ENCODE measurements at places on chromosomes 12 and 14.

DNA sequence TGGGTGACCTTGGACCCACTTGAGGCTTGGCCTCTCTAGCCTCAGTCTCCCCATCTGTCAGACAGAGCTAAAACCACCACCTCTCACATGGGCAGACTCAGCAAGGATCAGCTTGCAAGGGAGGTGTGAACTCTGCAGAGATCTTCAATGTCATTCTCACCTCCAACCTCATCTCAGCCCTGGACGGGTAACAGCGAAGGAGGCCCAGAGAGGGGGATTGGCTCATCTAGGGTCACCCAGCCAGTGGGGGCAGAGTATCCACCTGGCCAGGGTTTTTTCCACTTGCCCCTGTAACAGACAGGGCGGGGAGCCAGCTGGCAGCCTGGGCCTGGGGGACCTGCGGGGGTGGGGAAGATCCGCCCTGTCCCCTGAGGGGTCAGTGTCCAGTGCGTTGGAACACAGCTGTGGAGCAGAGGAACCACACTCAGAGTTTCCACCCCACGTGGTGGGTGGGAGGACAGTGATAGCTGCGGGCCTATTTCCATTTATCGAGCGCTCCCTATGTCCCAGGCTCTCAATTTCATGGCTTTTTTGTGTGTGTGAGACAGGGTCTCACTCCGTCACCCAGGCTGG, 27.4 kb downstream of the DTX1 start:
- DNase-seq = no peak

DNA sequence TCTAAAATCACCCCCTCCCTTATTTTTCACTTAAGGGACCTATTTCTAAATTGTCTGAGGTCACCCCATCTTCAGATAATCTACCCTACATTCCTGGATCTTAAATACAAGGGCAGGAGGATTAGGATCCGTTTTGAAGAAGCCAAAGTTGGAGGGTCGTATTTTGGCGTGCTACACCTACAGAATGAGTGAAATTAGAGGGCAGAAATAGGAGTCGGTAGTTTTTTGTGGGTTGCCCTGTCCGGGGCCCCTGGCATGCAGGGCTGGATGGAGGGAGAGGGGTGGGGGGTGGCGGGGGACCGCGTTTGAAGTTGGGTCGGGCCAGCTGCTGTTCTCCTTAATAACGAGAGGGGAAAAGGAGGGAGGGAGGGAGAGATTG, 300 bp upstream of the CCND2 start:
- no peak for DNase-seq

GRCh38 chr14:29548948-29549370, 378.7 kb downstream of the PRKD1 start:
- DNase-seq = peak; percentile 60

DNA sequence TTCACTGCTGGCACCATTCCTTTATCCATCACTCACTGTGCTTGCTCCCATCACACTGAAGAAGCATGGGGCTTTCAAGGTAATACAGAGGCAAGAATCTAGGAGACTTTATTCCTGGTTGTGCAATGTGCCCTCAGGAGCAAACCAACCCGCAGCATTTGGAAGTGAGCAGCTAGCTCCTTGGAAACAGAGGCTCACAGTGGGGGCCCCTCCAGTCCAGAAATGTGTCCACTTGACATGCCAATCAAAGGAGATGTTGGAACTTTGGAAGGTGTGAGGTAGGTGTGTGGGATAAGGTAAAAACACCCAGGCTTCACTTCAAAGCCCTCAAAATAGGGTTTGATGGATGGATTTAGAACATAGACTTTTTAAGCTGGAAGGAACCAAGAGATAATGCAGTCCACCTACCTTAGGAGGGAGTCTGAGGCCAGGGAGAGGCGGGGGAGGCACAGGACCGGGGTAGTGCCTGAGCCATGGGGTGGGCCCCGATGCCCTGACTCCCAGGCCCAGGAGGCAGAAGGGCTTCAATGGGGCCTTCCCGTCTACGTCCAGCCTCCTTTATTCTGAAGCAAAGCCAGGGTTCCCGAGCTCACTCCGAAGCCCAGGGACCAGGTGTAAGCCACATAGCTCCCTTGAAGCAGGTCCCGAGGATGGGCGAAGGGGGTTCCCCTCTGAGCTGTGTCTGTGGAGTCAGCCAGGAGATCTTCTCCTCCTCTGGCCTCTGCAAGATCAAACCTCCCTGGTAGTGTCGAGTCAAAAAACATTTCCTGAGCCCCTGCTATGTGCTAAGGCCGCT, 17.6 kb upstream of the BCL11B start:
- DNase-seq = no peak

- DNase-seq = no peak
These were observed 17.5 kb upstream of the NUDT14 start for GRCh38 chr14:105198588-105198987.

GRCh38 chr12:122842505-122843405, 7.5 kb downstream of the HIP1R start:
- DNase-seq = no peak

- DNase-seq = peak; percentile 97
These were observed at the start of the genes DHRS1 and NOP9 for GRCh38 chr14:24299255-24300191. TSS of gene DHRS1 (minus strand) at chr14:24299780. CDS start at chr14:24299106, 674 bp downstream. TSS of gene NOP9 (plus strand) at chr14:24299850. CDS start at chr14:24299955, 105 bp downstream.

- DNase-seq = no peak
These were observed 98.9 kb downstream of the ACSS3 start for GRCh38 chr12:81176796-81177195.

DNA sequence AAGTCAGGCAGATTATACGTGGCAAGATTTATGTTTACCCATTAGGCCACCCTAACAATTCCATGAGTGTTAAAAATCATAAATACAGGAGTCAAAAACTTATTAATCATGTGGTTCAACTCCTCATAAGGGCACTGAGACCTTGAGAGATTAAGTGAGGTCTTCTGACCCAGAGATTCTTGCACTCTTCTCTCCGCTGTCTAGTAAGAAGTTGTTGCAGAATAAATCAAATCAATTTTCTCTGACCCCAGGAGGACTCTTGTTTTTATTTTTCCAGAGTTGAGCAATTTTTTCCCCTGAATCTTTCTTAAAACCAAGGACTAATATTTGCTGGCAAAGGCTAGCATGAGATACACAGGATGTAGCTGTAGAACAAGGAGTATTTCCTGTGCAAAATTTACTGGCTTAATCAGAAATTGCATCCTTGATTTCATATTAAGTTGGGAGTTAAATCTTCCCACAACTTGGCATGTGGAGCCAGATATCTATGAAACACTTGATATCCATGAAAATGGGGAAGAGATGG, 90.9 kb upstream of the PTHLH start:
- no peak for DNase-seq

GRCh38 chr12:66072135-66072534, 58.4 kb downstream of the LLPH start:
- DNase-seq = no peak

DNA sequence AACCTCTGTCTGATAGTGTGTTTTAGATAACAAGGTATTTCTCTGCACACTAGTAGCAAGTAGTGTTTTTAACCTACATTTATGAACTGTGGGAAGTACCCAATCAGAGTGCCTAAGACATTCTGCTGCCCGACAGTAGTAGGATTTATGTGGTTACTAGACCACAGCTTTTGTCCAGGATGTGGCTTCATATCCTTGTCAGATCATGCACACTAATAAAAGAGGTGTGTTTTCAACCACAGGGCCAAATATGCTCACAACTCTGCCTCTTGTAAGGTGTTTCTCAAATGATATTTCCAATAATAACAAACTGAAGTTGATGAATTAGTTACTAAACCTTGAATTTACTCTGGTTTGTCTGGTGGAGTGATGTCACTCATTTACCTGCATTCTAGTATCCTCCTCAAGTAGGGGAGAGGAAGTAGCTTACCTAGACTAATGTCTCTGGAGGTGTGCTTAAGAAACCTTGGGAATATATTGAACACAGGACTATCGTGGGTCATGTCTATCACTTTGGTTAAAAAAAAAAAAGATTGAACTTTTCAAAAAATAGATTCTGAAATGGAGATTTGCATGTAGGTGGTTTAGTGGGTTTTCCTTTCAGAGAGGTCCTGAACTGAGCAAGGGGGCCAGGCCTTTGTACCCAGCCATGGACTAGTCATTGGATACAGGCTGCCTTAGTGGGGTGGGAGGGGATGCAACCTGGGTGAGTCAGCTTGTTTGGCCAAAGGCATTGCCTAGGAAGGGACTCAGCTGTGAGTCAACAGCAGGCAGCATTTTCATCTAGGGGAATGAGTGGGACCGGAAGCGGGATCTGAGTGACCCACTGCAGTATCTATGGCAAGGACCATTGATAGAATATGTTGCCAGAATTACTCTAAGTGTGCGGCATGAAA, 14.1 kb downstream of the FBXW8 start:
- DNase-seq = no peak

DNA sequence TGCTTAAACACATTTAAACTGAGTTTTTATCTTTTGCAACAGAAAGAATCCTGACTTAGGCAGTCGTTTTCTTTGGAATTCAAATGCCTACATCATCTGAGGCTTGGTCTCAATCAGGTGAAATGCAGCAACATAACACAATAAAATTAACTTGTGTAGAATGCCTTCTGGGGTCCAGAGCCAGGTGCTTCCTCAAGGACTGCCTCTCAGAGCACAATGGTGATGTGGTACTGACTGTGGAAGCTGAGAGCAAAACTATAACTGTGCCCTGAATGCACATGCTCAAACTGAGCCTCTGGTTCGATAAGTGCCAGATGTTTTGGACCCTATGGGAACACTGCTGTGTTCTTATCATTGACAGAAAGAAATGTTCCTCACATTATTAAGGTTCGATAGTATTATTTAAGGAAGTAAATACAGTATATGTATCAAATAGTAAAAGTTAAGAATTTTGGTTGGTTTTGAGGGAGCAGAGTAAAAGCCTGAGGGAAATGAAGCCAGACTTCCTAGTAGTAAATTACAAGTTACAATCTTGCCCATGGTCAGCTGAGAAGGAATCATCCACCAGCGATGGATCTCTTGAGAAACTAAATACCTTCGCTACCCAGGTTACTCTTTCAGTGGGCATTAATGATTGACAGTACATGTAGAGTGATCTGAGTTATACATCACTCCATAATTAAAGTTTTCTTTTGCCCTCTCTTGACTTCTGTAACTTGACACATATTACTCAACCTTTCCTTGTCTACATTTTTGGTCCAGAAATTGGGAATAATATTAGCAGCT, 122.9 kb upstream of the ATP2B1 start:
- DNase-seq = no peak

- no peak for DNase-seq
These were observed 47.2 kb upstream of the PLEKHG3 start for GRCh38 chr14:64656986-64657385.

GRCh38 chr12:43309959-43310358, 242.0 kb downstream of the ADAMTS20 start:
- DNase-seq = no peak

GRCh38 chr14:54669721-54670561, 103.0 kb downstream of the SAMD4A start:
- no peak for DNase-seq

DNA sequence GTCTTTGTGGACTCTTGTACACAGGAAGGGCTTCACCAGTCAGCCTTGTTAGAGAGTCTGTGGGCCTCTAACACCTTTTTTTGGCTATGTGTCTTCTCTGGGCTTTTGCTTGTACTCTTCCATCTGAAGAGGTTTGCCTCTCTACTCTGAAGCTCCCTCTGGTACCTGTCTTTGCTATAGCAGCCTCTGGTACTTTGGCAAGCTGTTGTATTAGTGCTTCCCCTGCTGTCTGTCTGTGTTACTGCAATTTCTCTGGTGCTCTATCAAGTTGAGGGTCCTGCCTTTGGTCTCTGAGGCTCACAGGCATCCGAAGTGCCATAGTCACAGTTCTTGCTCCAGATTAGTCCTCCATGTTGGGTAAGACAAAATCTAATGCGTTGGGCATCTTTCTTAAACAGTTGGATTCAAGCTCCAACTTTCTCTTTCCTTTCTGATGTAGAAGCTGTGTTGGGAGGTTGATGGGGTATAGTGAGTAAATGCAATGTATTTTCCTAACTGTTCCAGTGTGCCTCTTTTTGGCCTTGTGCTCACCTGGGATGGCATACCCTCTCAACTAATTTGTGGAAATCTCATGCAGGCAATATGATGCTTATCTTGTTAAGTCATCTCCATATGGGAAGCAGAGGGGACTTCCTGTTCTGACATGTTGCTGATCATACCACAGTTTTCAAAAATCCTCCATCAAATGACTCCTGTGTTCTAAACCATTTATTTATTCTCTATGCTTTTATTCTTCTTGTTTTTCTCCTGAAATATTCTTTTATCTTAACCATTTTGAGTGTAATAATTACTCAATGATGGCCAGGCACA, 88.8 kb downstream of the ATF7IP start:
- DNase-seq = peak; percentile 57

DNA sequence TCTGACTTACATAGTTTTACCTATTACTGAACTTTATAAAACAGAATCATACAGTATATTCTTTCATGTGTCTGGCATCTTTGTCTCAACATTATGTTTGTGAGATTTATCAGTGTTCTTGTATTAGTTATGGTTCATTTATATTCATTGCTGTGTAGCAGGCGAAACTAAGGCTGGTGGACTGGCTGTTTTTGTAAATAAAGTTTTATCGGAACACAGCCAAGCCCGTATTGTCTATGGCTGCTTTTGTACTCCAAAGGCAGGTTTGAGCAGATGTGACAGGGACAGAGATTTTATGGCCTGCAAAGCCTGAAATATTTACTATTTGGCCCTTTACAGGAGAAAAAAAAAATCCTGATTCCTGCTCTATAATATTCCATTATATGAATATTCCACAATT, 405.8 kb upstream of the RGS6 start:
- DNase-seq = no peak

DNA sequence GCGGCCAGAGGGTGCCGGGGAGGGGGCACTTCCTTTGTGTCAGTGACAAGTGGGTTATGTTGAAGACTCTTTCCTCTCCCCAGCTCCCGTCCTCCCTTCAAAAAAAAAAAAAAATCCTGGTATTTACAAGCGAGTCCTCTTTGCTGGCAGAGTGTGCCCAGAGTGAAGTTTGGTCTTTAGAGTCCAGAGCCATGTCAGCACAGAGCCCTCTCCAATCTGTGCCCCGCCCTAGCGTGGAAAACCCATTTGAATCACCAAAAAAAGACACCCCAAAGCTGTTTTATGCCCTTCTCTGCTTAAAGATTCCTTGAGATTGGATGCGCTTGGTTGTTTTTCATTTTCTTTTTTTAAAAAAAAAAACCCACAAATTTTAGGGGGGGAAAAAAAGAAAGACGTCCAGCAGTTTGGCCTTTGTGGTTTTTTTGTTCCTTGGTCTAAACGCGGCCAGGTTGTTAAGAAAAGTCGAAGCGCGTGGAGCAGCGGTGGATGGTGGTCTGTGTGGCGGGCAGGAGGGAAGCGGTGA, 3.3 kb downstream of the NKX2-1 start:
- DNase-seq = no peak

DNA sequence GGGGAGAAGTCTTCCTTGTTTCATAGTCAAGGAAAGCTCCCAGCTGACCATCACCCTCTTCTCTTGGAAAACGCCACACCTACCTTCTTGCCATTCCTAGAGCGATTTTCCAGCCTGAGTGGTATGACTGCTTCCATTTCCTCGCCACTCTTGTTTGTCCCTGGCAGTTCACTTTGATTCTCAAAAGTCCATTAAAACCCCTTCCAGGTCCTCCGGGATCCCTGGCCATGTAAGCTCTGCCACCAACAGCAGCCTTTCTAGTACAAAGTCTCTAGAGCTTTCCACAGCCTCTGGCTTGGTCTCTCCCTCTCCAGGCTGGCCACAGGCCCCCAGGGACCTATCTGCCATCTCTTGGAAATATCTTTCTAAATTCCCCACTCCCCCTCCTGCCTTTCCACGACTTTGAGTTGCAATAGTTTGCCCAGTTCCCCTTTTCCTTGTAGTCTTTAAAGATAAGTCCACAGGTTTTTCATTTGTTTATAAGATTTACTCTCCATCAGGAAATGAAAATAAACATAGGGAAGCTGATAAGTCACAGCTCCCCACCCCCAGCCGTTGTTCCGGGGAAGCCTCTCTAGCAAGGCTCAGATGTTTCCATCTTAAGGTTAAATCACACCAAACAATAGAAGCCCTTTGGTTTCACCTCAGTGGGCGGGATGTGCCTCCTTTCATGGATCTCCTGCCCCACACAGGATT, 42.9 kb upstream of the SINHCAF start:
- DNase-seq = no peak

All from suppressor macrophage (primary cell).